AG09319 (cell line): ENCODE measurements at places on chromosomes 3 and 15.

- DNase-seq = no peak
Observed at GRCh38 chr3:176447369-176447768, 749.9 kb downstream of the TBL1XR1 start.

DNA sequence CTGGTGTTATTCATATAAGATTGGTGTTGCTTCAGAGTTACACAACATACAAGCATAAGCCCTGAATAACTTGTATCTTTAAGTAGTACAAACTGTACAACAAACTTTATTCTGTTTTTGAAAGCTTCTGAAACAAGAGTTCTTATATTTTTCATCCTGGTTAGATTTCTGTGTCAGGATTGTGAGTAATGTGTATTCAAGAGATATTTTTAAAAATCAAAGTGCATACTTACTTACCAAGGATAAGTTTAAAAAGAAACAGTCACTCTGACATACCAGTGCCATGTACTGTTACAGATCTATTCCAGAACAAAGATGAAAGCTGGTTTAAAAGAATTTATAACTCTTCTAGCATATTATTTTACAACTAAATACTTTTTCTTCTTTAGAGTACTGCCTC, 755.1 kb downstream of the ZPLD1 start:
- no peak for DNase-seq

- no peak for DNase-seq
Observed at GRCh38 chr3:154301561-154301960, 22.7 kb downstream of the DHX36 start.

GRCh38 chr3:65939801-65940246, 98.9 kb downstream of the MAGI1 start:
- no peak for DNase-seq

- no peak for DNase-seq
Observed at GRCh38 chr3:33921608-33922007, 123.2 kb downstream of the PDCD6IP start.

DNA sequence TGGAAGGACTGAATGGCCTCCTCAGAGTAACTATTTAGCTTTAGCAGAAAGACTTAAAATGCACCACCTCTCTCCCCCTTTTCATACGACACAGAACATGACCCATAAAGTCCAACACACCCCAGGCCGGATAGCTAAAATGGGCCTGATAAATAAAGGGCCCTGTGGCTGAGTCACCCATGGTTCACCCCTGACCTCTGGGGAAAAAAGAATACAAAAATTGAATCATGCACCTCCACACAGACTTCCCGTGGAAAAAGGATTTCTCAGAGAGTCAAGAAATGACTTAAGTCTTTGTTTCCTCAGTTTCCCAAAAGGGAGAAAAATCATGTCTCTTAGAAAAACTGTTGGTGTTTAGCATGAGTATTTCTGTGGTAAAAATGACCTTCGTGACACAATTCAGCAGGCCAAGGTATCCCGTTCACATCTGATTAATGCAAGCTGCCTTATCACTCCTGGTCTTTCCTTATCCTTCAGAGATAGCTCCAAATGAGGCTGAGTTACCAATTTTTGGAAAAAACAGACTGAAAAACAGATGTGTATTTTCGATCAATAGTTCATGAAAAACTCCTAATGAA, 34.0 kb upstream of the ARHGEF3 start:
- no peak for DNase-seq

DNA sequence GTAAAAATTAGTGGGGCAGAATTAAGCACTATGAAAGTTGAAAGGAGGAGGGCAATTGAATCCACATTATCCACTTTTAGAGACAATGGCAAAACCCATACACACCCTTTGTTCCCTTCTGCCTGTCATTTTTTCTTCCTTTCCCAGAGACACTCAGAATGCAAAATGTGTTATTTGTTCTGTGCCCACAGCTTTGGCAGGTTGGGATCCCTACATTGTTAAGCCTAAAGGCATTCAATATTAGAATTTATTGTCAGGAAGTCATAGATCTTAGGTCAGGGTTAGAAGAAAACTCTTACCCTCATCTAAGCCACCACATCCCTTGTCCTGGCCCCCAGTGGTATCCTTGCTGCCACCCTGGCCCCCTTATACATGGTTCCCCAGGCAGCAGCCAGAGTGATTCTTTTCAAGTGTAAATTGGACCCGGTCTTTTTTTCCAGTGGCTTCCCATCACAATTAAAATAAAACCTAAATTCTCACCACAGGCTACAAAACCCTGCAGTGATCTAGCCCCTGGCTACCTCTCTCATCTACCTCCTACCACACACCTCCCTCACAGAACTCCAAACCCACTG, 470.1 kb upstream of the ATP11B start:
- DNase-seq = no peak
